ENCODE measurements at places on chromosomes 6 and 20.

- no peak for DNase-seq
Observed at GRCh38 chr20:59195316-59195993, 31.8 kb downstream of the ZNF831 start.

GRCh38 chr20:50336661-50337060 lies 146.0 kb downstream of the CEBPB start:
- DNase-seq, result no peak

DNA sequence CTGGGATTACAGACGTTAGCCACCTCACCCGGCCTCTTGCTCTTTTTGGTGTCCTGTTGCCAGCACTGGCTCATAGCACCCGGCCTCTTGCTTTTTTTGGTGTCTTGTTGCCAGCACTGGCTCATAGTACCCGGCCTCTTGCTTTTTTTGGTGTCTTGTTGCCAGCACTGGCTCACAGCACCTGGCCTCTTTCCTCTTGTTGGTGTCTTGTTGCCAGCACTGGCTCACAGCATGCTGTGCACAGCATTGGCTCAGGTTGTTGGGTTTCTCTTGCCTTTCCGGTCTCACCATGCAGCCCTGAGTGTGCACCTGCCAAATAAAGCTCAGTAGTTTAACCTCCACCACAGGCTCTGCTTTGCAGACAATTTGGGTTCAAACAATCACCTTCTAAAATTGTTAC lies 208.2 kb downstream of the THBS2 start:
- DNase-seq, result no peak

GRCh38 chr6:108359901-108360882 lies 65.3 kb downstream of the AFG1L start:
- DNase-seq, result no peak

DNA sequence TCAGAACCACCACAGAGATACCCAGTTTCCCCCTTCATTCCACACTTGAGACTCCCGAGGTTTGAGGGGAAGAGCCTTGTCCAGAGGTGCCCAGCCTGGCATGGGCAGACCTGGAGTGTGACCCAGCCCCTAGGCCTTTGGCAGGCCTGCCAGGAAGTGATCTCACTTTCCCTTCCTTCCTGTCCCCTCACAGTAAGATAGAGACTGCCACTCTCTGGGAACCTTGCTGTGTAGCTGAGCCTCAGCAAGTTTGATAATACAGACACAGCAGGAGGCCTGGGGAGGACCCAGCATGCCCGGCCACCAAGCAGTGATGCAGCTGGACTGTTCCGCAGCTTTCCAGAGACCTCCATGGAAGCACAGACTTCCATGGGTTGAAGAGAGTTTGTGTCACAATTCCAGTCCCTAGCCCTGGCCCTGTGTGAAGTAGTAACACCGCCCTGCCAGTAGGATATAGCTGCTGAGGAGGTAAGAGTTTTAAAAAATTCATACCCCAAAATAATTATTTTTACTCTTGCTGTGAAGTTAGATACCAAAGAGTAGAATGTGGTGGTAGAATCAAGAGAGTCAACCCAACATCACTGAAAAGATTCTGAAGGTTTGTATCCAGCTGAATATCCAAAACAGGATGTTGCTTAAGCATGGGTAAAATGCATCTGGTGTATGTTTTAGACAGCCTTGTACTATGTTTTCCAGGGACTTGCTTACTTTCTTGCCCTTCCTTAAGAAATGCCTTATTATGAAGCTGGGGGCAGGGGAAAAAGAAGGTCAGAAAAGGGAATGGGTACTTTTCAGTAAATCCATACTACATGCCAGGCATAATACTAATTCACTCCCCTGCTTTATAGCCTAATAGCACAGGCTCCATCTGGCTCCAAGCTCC lies 16.3 kb downstream of the PKIG start:
- no peak for DNase-seq
